ENCODE measurements at places on chromosomes 5 and 9.

DNA sequence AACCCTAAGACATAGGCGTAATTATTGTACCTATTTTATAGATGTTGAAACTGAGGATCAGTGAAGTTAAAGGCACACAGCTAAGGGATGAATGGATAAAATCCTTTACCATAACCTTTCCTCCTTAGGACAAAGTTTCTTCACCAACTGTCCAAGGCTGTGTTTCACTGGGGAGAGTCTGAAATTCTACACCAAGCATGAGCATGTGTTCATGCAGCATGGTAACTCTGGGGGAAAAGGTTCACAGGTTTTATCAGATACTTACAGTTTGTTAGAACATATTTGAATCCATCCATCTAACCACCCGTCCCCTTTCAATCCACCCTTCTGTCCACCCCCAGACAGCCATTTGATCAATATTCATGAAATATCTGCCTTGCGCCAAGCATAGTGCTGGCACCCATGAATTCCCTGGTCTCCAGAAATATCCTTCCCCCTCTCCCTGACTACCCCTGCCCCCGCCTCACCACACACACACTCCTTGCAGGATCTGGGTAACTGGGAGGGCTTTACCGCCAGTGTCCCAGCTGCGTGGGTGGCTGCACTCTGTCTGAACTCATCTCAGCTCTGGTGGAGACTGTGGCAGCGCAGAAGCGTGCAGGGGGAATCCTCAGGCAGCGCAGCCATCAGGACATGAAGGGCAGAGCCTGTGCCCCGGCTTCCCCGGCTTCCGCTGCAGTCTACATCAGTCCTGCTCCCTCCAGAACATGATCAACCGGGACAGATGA is 6.3 kb upstream of the KCNIP1 start:
- peak; percentile 26 for DNase-seq

GRCh38 chr9:112094241-112094640 is 80.9 kb downstream of the SUSD1 start:
- no peak for DNase-seq

GRCh38 chr9:109976303-109976702 is 196.3 kb downstream of the PALM2AKAP2 start:
- DNase-seq, result no peak

DNA sequence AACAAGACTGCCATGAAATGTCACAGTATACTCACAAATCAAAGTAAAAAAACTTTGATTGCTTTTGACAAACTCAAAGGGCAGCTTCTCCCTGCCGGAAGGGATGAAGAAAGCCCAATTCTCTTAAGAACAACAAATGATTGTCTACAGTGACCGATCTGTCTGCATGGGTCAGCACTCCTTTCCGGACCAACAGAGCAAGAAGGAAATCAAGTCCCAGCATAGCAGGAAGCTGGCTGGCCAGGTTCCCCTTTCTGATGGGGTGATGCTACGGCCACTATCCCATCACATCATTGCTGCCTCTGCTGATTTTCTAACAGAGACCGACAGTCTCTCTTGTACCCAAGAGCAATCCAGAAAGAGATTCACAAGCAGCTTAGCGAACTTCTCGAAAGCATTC is 692 bp downstream of the C1QTNF3 start:
- peak; percentile 45 for DNase-seq

DNA sequence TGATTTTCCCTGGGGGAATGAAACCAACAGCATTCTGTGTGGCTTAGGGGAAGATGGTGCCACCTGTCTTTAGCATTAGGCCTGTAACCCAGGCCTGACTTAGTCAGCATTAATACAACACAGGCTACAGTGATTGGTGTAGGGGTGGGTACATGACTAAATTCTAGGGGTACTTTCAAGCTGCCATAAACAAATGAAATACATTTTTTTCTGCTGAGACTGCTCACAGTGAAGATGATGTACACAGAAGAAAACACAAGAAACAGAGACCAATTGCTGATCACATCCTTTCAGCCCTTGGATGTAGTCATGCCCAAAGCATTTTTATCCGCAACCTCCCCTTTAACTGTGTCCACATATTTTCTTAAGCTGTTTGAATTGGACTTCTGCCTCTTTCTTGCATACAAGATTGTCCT is 527.2 kb downstream of the KCTD16 start:
- peak; percentile 83 for DNase-seq

DNA sequence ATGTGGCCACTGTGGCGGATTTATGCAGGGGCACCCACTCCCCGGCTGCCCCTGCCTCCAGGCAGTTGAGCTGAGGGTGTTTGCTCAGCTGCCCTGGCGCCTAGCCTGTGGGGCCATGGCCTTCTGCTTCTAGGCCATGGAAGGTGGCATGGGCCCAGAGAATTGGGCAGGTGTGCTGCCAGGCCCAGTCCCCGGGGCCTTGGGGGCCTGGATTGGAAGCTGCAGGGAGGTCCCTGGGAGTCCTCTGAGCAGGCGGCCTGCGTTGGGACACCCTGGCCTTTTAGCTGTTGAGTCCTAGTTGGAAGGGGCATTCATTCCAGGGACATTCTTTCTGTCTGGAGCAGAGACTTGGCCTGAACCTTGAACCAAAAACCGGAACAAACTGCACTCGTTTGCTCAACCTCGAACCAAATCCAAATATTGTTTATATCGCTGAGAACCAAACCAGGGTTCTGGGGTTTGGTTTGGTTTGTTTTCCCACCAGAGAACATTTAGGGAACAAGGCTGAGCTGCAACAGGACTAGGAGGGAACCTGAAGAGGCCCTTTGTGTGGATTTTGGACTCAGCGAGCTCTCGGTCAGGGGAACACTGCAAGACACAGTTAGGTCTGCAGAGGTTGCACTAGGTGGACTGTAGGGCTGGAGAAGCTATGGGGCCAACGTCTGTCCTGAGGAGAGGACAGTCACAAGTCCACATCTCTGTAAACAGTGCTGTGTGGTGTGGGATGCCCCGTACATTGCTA is 116.8 kb downstream of the BOD1 start:
- DNase-seq, result no peak

DNA sequence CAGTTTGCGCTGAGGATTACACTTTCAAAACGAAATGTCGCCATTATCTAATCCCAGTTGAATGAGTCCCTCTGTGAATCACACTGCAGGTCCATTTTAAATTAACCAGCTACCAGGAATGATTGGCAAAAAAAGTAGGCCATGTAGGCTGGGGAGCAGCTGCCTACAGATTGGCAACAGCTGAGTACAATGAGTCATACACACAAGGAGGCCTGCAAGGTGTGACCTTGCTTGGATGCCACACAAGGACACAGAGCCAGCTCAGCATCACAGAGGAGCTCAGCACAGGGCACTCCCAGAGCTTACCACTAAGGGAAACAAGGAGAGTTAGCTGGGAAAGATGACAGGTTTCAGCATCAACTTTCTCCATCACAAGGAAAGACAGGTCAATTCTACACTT is 12.9 kb downstream of the HAVCR1 start:
- DNase-seq, result no peak

- DNase-seq, result peak; percentile 8
These were observed 429.5 kb downstream of the EBF1 start for GRCh38 chr5:158670201-158670600.
